ENCODE measurements at places on chromosomes 12 and 14. TPM values are rescaled to one million over a fixed set of nuclear protein-coding genes. Genes with fewer than 3 reads are reported as not detected.

DNA sequence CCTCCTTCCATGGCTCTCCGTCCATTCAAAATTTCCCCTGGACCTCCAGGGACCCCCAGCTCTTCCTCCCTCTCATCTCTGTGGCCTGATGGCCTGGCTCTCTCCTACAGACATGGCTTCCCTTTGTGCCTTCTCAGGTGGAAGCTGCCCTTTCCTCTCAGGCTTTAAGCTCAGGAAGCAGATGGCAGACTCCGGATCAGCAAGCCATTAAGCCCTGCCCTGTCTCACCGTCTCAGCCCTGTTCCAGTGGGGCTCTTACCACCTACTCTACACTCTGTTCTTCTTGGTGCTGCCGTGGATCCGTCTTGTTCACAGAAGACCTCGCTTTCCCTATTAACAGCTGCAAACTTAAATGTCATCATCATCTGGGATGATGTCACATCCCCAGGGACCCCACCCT is 33.1 kb downstream of the NPC2 start:
- H3K27me3 ChIP-seq = peaks cover 6% of the 10 kb centered on the region
- no peaks in the 10 kb centered on the region for H3K4me1 ChIP-seq
- no peak overlapping the region for H3K4me3 ChIP-seq
- H3K27ac ChIP-seq = no peak overlapping the region

- DNase-seq = no peak
- no peaks in the 10 kb centered on the region for H3K36me3 ChIP-seq
- no peak overlapping the region for H3K27ac ChIP-seq
- H3K4me3 ChIP-seq = no peak overlapping the region
- no peaks in the 10 kb centered on the region for H3K27me3 ChIP-seq
- H3K4me1 ChIP-seq = no peaks in the 10 kb centered on the region
These were observed 782.2 kb downstream of the MED13L start for GRCh38 chr12:115495300-115495699.

- H3K36me3 ChIP-seq = no peaks in the 10 kb centered on the region
- no peak overlapping the region for H3K4me3 ChIP-seq
- no peak overlapping the region for H3K27ac ChIP-seq
- no peak for DNase-seq
- no peaks in the 10 kb centered on the region for H3K4me1 ChIP-seq
These were observed 26.7 kb upstream of the G2E3 start for GRCh38 chr14:30532264-30532663.

DNA sequence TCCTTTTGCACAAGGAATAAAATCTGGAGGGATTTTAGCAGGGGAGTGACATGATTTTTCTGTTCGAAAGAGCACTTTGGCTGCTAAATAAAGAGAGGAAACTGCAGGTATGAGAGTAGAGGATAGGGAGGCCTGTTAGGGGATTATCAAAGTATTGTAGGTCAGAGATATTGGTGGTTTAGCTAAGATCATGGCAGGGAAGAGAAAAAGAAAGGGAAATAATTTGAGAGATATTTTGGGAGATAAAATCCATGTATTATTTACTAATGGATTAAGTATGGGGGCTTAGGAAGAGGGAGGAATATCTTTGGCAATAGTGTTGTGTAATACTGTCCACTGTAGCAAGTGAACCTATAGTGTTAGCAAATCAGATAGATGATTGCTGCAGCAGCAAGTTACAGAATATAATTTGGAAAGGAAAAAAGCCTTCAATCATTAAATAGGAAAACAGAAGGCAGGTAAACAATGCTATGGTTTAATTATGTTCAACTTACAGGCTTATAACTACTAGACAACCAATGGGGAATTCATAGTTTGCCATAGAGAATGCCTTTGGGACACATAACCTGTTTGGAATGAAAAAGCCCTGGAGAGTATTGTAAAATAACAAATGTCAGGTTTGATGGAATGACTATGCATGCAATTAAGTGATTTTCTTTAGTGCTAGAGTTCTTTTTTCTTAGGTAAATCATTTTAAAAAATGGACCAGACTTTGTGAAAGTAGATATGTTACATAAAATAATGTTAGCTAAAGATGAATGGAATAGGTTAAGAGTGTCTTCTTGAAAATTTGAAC is 50.5 kb downstream of the ADIPOR2 start:
- no peak overlapping the region for H3K4me3 ChIP-seq
- H3K4me1 ChIP-seq = no peaks in the 10 kb centered on the region
- no peak for DNase-seq
- no peaks in the 10 kb centered on the region for H3K36me3 ChIP-seq
- H3K27me3 ChIP-seq = no peaks in the 10 kb centered on the region

- H3K36me3 ChIP-seq = peaks cover 12% of the 10 kb centered on the region
- no peaks in the 10 kb centered on the region for H3K27me3 ChIP-seq
- no peak overlapping the region for H3K27ac ChIP-seq
- no peaks in the 10 kb centered on the region for H3K4me1 ChIP-seq
These were observed 38.0 kb upstream of the FBXO21 start for GRCh38 chr12:117228239-117228638.

- no peaks in the 10 kb centered on the region for H3K36me3 ChIP-seq
- no peak for DNase-seq
- no peaks in the 10 kb centered on the region for H3K4me1 ChIP-seq
- no peak overlapping the region for H3K27ac ChIP-seq
- H3K27me3 ChIP-seq = no peaks in the 10 kb centered on the region
These were observed 6.8 kb downstream of the ALDH1L2 start for GRCh38 chr12:105077435-105077834.

DNA sequence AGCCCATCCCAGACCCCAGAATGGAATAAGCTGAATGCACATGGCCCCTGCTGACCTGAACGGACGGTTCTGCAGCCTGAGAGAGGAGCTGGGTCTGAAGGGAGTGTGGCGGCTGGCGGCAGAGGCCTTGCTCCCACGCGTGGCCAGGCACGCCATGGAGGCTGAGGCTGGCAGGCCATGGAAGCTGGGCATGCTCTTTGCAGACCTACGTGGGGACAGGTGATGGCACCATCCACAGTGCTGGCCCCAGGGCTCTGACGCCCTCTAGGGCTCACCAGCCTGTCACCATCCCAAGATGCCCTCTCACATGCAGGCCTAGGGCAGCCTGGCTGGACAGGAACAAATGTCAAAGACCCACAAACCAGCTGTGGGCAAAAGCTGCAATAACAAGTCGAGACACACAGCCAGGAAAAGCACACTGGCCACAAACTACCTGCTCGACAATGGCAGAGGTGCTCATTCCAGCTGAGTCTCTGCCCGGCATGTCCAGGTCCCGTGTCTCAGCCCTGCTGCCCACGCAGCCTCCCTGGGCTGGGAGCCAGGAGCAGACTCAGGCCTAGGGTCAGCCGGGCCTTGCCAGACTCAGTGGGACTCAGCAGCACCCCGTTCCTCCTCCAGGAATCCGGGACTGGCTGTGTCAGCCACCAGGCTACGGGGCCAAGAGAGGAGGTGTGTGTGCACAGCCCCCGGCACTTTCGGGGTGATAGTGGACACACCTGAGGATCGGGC is 19.7 kb downstream of the BTBD6 start:
- peaks cover 7% of the 10 kb centered on the region for H3K36me3 ChIP-seq
- H3K27ac ChIP-seq = no peak overlapping the region
- peaks cover 3% of the 10 kb centered on the region for H3K4me1 ChIP-seq
- no peaks in the 10 kb centered on the region for H3K27me3 ChIP-seq
- H3K4me3 ChIP-seq = no peak overlapping the region
- no peak for DNase-seq

DNA sequence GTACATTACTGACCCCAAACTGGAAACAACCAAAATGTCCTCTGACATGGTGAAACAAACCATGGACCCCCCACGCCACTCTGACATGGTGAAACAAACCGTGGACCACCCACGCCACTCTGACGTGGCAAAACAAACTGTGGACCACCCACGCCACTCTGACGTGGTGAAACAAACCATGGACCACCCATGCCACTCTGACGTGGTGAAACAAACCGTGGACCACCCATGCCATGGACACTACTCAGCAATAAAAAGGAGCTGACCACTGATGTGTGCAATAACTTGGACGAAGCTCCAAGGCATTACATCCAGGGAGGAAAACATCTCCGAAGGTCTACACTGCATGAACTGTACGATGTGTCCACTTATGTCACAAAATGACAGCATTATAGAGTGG is 3.1 kb upstream of the GOLGA3 start:
- no peaks in the 10 kb centered on the region for H3K27me3 ChIP-seq
- no peak for DNase-seq
- peaks cover 8% of the 10 kb centered on the region for H3K36me3 ChIP-seq
- peaks cover 8% of the 10 kb centered on the region for H3K4me1 ChIP-seq
- no peak overlapping the region for H3K4me3 ChIP-seq

DNA sequence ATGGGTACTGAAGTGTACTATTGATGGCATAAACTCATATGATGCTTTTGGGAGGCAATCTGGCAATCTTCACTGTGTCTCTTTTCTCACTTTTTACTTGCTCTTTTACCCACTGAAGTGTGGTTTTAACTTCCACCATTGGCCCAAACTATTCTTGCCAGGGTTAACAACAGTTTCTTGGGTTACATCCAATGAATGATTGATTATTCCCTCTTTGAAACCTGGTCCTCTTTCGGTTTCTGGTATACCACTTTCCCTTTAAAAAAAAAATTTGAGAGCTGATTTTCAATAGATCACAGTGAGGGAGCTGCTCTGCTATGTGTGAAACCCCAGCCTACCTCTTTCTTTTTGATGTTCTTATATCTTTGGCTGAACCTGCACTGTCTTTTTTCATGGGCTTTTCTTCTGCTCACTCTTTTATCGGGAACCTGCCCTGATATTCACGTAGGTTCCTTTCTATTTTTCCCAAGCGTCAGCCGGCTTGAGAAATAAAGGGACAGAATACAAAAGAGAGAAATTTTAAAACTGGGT is 56.1 kb upstream of the OR4E1 start:
- no peaks in the 10 kb centered on the region for H3K4me1 ChIP-seq
- no peak overlapping the region for H3K4me3 ChIP-seq
- H3K36me3 ChIP-seq = no peaks in the 10 kb centered on the region
- H3K27ac ChIP-seq = no peak overlapping the region
- peaks cover 5% of the 10 kb centered on the region for H3K27me3 ChIP-seq

DNA sequence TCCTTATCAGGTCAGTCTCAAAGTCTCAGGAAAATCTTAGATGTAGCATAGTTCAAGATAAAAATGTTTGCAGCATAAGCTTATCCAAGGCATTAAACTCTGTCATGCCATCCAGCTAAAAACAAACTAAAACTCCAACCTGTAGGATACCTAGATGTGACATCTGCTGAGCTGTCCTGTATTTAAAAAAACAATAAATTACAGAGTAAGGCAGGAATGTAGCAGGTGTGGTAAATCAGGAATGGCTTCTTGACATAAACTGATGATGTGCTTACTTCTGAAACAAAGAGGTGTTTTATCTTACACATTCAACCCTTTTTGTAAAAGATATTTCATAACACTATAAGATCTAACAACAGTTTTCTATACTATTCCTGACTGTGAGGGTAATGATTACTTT is 30.6 kb upstream of the DLGAP5 start:
- H3K4me3 ChIP-seq = no peak overlapping the region
- no peaks in the 10 kb centered on the region for H3K36me3 ChIP-seq
- no peak for DNase-seq
- peaks cover 20% of the 10 kb centered on the region for H3K4me1 ChIP-seq
- no peaks in the 10 kb centered on the region for H3K27me3 ChIP-seq
- no peak overlapping the region for H3K27ac ChIP-seq

DNA sequence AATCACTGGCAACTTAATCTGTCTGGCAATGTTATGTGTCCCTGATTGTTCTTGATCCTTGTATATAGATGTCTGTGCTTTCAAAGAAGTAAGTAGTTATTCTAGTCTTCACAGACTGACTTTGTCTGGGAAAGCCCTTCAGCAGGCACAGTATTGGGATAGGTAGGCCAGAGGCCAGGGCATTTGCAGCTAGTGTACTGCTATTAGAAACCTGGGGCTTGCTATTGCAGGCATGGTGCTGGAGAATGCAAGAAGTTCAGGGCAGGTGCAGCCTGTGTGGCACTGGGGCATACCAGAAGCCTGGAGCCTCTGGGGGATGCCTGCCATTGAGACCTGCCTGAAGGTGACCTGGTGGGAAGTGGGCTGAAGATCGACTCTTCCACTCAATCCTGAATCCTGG is 96.3 kb downstream of the TMTC3 start:
- H3K27ac ChIP-seq = peak overlapping the region; percentile 63
- no peak overlapping the region for H3K4me3 ChIP-seq
- H3K27me3 ChIP-seq = no peaks in the 10 kb centered on the region
- H3K4me1 ChIP-seq = peaks cover 26% of the 10 kb centered on the region
- no peaks in the 10 kb centered on the region for H3K36me3 ChIP-seq

- no peak overlapping the region for H3K27ac ChIP-seq
- H3K4me1 ChIP-seq = no peaks in the 10 kb centered on the region
- no peaks in the 10 kb centered on the region for H3K27me3 ChIP-seq
- H3K36me3 ChIP-seq = no peaks in the 10 kb centered on the region
- DNase-seq = no peak
These were observed 205.9 kb downstream of the KIF21A start for GRCh38 chr12:39237004-39237403.

- H3K27me3 ChIP-seq = no peaks in the 10 kb centered on the region
- DNase-seq = no peak
- no peak overlapping the region for H3K27ac ChIP-seq
- H3K36me3 ChIP-seq = peaks cover 22% of the 10 kb centered on the region
- no peak overlapping the region for H3K4me3 ChIP-seq
- H3K4me1 ChIP-seq = peaks cover 3% of the 10 kb centered on the region
These were observed 6.3 kb downstream of the CLBA1 start for GRCh38 chr14:104991896-104992230.

GRCh38 chr14:34718750-34719304 is 4.4 kb upstream of the CFL2 start:
- no peaks in the 10 kb centered on the region for H3K36me3 ChIP-seq
- no peak overlapping the region for H3K27ac ChIP-seq
- no peaks in the 10 kb centered on the region for H3K27me3 ChIP-seq
- H3K4me3 ChIP-seq = no peak overlapping the region

GRCh38 chr12:103705927-103706326 is 118.9 kb downstream of the STAB2 start:
- H3K4me1 ChIP-seq = no peaks in the 10 kb centered on the region
- H3K36me3 ChIP-seq = no peaks in the 10 kb centered on the region
- no peak overlapping the region for H3K4me3 ChIP-seq
- H3K27ac ChIP-seq = no peak overlapping the region
- H3K27me3 ChIP-seq = peaks cover 9% of the 10 kb centered on the region
- no peak for DNase-seq

DNA sequence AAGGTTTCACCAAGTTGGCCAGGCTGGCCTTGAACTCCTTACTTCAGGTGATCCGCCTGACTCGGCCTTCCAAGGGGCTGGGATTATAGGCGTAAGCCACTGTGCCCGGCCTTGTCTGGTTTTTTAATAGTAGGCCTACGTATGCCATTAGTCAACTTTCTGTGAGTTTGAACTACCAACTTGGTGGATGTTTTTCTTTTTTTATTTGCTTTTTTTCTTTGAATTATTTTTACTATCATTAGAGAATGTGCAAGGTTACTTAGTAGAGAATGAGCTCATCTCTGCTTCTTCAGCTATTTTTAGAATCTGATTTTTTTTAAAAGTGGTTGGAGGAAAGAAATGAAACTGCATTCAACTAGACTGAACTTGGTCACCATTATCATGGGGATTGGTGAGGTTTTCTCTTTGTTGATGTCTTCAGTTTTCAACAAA is 51.4 kb downstream of the HMGA2 start:
- peaks cover 26% of the 10 kb centered on the region for H3K4me1 ChIP-seq
- H3K27ac ChIP-seq = no peak overlapping the region
- H3K27me3 ChIP-seq = no peaks in the 10 kb centered on the region
- DNase-seq = no peak
- H3K36me3 ChIP-seq = peaks cover 33% of the 10 kb centered on the region
- H3K4me3 ChIP-seq = no peak overlapping the region

Gene NEUROD4
- polyA plus RNA-seq = not detected

Gene ASIC1
- polyA plus RNA-seq = 5.7 TPM

Gene CAMKK2
- 25.1 TPM for polyA plus RNA-seq

Gene G2E3
- polyA plus RNA-seq = 24.3 TPM

Gene PGF
- 17.5 TPM for polyA plus RNA-seq

Gene PRICKLE1
- 3.5 TPM for polyA plus RNA-seq

Gene LBHD2
- not detected for polyA plus RNA-seq

Gene TESPA1
- not detected for polyA plus RNA-seq

Gene RCOR1
- polyA plus RNA-seq = 29.8 TPM

Gene WNT5B
- 11.9 TPM for polyA plus RNA-seq

Gene TMEM229B
- polyA plus RNA-seq = 1.5 TPM

Measured in keratinocyte (primary cell).